ENCODE measurements at places on chromosomes 6 and 20.
A peak's percentile ranks its signal among the peaks of the same experiment; 100 is the strongest.

- no peak for DNase-seq
Observed at GRCh38 chr6:156978948-156979347, 201.8 kb downstream of the ARID1B start.

GRCh38 chr20:21325296-21325695 is 22.2 kb downstream of the XRN2 start:
- no peak for DNase-seq

- no peak for DNase-seq
Observed at GRCh38 chr20:2137552-2138201, 36.0 kb downstream of the STK35 start.

DNA sequence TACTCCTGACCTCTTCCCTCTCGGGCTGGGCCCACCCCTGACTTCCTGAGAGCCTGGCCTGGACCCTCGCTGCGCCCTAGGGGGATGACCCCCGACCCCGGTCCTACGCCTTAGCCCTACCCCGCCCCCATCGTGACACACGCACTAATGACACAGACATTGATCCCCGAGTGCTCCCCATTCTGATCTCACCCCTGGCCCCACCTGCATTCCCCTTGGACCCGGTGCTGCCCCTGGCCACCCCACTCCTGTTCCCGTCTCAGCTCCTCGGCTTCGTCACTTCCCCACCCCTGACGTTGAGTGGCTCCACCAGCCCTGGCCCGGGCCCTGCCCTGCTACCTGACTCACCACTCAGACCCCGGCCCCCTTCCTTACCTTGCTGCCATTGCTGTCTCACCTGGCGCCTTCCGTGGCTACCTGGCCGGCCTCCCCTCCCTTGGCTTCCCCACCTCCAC is 12.1 kb downstream of the RBCK1 start:
- DNase-seq: no peak

- DNase-seq: no peak
Observed at GRCh38 chr6:66086532-66086931, 379.5 kb upstream of the EYS start.

GRCh38 chr6:10019851-10020250 is 395.0 kb downstream of the TFAP2A start:
- no peak for DNase-seq

DNA sequence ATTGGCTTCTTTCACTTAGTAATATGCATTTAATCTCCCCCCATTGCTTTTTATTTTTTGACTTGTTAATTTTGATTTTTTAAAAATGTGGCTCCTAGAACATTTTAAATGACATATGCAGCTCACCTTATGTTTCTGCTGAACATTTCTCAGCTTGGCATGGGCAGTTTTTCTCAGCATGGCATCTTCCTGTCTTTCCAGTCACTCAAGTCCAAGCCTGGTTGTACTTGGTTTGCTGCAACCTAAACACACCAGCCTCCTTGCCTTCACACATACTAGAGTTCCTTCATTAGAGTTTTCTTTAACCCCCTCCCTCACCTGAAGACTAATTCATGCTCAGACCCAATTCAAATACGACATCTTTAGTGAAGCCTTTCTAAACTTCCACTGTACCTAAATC is 86.4 kb downstream of the ZHX3 start:
- no peak for DNase-seq

- no peak for DNase-seq
Observed at GRCh38 chr6:64376394-64376793, 740.8 kb downstream of the PHF3 start.

DNA sequence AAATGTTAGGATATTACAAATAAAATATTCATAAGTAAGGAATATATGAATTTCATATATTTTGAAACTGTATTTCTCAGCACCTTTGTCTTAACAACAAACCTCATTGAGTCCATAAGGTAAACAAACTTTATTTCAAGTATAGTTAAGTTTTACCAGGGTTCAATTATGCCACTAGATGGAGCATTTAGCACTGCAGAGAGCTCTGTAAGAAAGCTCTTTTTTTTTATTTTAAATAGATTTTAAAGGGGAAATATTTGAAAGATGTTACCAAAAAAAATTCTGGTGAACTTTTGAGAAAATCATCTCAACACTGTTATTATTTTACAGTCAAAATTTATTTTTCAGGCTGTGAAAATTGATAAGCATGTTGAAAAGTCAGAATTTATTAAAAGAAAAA is 955.2 kb upstream of the EYS start:
- no peak for DNase-seq

GRCh38 chr6:43931201-43931600 is 161.2 kb downstream of the VEGFA start:
- DNase-seq: no peak

DNA sequence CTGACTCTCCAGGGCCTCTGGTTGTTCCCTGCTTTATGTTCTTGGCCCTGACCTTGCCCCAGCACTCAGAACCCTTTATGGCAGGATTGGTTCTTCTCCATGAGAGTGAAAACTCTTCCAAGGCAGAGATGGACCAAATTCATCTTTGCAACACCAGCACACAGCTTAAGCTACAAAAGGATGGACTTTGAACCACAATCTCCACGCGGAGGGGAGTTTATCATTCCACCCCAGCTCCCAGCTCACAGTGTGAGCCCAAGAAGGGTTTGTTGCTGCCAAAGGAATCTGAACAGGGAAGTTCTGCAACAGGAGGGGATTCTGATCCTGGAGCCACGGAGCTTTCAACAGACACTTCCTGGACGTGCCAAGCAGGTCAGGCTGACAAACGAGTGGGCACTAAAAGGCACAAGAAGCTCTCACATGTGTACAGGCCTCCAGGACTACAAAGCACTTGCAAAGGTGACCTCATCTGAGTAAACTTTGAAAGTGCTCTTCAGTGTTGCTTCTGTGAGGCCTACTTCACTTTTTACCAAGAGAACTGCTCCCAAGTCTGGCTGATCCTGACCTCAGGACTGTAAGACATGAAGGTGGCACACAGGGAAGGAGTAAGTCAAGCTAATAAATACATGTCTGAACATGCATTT is 8.9 kb downstream of the FITM2 start:
- DNase-seq: no peak

- DNase-seq: no peak
Observed at GRCh38 chr20:22536141-22536828, 48.1 kb downstream of the FOXA2 start.

GRCh38 chr20:41204304-41205265 is 67.2 kb downstream of the PLCG1 start:
- no peak for DNase-seq

DNA sequence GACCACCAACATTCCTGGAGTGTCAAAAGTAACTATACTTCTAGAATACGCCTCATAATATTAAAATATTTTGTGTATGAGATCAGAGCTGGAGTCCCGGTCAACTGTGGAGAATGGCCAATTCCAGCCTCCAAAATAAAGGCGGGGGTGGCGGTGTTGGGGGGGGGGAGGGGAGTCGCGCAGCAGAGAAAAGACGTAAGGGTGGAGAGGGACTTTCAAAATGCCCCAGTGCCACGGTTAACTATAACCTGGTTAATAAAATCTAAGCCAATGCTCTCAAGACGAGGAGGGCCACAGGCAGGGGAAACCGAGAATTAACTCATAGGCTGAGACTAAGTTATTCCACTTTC is 1.3 kb downstream of the NUP153 start:
- DNase-seq: no peak

DNA sequence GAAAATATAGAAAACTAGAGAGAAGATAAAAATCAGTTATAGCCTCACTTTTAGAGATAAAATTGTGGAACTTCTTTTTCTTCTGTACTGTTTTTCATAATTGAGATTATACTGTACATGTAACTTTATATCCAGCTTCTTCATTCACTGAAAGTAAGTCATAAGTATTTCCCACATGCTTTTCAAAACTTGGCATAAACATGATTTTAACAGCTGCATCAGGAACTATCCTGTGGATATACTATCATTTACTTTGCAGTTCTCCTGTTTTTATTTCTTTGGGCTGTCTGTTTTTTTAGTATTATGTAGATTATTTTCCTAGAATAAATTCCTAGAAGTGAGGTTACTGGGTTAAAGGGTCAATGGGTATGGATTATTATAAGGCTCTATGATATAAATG is 14.8 kb downstream of the DSTN start:
- no peak for DNase-seq

DNA sequence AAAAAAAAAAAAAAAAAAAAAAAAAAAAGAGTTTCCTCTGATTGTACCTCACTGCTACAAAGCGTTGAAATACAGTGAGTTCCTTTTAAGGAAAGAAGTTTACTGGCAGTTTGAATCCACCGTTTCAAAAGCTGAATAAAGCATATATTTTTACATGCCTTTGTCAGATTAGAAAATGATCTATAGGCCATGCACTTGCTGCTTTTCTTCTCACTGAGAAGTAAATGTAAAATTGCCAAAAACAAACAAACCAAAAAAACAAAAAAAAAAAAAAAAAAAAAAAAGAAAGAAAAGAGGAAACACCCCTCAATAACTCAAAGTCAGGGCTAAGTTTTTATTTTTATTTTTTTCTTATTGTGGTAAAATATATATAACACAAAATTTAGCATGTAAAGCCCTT is 81.9 kb downstream of the LYRM4 start:
- no peak for DNase-seq

DNA sequence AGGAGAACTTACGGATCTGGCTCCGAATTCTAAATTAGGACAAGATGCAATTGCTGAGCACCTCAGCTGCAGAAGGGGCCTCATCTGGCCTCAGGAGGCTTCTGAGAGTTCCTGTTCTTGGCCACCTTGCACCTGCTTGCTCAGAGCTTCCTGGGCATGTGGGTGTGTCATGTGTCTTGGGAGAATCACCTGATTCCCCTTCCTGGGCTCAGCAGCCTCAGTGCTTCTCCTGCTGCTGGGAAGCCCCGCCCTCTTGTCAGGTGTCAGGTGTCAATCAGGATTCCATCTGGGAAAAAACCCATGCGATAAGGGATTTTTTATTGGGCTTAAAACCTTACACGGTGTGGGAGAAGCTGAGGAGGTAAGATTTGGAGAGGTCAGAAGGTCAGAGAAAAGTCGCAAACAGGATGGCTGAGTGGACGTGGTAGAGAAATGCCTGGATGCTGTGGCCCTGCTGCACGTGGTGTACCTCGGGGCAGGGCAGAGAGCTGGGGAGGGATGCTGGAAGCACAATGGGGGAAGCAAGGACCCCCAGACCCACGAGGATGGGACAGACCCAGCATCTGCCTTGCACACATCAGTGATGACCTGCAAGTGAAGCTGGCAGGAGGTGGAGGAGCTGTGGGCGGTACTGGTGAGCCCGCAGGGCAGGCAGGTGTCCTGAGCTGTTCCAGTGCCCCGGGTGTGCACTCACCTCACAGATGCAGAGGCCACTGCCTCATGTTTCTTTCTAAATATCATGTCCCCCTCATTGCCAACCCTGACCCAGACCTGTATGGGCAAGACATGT is 170.8 kb downstream of the CDH4 start:
- DNase-seq: no peak

- DNase-seq: no peak
Observed at GRCh38 chr6:29146179-29146578, 24.5 kb upstream of the OR2J2 start.

DNA sequence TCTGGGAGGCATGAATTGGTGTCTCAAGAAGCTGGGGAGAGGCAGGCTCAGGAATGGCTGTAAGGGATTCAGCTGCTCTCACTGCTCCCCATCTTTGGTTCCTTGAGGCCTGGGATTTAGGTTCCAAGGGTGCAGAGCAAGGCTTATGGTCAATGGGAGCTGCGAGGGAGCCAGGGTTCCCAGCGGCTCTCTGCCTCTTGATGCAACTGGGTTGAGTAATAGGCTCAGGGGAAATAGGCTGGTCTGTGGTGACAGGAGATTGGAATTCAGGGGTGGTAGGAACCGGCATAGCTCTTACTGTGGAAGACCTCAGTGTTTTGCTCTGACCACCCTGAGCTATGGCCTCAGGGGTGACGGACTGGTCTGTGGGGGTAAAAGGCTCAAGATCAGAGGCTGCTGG is 13.0 kb upstream of the NRM start:
- DNase-seq: no peak

GRCh38 chr20:49281913-49282467 is 4.1 kb upstream of the ZNFX1 start:
- no peak for DNase-seq

GRCh38 chr6:11938285-11938890 is 73.7 kb upstream of the HIVEP1 start:
- peak; percentile 25 for DNase-seq

DNA sequence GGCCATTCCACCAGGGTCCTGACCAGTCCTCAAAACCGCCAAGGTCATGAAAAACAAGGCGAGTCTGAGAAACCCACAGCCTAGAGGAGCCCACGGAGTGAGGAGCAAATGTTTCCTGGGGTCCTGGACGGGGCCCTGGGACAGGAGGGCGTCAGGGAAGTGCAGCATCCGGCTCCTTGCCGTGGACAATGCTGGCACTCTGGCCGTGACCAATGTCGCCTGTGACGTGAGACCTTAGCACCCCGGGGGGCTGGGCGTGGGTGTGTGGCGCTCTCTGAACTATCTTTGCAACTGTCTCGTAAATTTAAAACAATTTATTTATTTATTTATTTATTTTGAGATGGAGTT is 34.1 kb upstream of the SLCO4A1 start:
- DNase-seq: no peak

- no peak for DNase-seq
Observed at GRCh38 chr6:88761237-88762031, 202.0 kb downstream of the RNGTT start.

DNA sequence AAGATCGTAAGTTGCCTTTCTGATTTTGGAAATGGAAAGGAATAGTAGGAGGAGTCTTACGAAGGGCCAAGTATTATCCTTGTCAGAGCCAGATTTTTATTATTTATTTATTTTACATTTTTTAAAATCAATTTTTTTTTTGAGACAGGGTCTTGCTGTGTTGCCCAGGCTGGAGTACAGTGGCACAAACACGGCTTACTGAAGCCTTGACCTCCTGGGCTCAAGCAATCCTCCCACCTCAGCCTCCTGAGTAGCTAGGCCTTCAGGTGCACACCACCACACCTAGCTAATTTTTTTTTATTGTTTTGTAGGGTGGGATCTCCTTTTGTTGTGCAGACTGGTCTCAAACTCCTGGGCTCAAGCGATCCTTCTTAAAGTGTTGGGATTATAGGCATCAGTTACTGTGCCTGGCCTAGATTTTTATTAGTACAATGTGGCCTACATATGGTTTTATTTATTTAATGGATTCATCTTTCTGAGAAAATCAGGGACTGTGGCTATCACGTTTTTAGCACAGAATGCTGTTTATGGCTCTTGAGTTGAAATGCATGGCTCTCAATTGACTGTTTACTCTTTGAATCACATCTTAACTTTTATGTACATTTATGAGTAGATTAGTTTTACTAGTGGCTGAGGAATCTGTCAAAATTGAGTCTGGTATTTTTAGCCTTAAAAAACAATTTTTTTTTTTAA is 16.7 kb downstream of the CDC5L start:
- DNase-seq: no peak

DNA sequence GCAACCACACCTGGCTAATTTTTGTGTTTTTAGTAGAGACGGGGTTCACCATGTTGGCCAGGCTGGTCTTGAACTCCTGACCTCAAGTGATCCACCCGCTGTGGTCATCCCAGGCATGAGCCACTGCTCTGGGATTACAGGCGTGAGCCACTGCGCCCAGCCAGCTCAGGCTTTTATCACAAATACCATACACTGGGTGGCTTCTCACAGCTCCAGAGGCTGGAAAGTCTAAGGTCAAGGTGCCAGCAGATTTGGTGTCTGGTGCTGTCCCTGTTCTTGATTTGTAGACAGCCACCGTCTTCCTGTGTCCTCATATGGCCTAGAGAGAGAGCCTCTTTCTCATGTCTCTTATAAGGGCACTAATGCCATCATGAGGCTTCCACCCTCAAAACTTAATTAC is 25.9 kb downstream of the SHLD1 start:
- DNase-seq: no peak
